Stimulated activated CD8-positive, alpha-beta memory T cell treated with anti-CD3 and anti-CD28 coated beads, Interleukin-7, amount 100 ng/mL, for 1 hour (primary cell): ENCODE measurements at places on chromosomes 6 and 20.

DNA sequence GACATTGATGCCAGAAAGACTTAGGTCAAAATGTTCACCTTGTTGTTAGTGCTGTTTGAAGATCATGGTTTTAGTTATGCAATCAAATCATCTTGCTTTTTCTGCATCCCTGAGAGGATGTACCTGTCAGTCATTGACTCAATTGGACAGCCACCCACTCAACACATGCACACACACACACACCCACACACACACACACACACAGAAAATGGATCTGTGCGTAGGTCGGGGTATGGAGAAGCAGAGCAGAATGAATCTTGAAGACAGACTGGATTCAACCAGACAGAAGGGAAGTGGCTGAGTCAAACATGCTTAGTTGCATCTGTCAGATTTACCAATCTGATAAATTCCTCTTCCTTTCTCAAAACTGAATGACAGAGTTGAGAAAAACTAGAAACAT lies 19.1 kb upstream of the ZSCAN23 start:
- DNase-seq, result no peak

DNA sequence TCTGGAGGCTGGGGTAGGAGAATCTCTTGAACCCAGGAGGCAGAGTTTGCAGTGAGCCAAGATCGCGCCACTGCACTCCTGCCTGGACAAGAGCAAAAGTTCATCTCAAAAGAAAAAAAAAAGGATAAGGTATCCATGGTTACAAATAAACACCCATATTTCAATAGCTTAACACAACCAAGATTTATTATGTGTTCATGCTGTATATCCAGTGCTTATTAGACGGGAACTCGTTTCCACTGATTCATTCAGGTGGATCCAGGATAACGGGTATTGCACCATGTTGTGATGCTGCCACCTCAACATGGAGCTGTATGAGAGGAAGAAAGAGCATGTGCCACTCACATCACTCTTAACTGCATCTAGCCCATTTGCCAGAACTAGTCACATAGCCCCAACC lies 69.1 kb upstream of the HIVEP1 start:
- no peak for DNase-seq

- no peak for DNase-seq
Observed at GRCh38 chr20:4548552-4548951, 173.2 kb upstream of the PRND start.

DNA sequence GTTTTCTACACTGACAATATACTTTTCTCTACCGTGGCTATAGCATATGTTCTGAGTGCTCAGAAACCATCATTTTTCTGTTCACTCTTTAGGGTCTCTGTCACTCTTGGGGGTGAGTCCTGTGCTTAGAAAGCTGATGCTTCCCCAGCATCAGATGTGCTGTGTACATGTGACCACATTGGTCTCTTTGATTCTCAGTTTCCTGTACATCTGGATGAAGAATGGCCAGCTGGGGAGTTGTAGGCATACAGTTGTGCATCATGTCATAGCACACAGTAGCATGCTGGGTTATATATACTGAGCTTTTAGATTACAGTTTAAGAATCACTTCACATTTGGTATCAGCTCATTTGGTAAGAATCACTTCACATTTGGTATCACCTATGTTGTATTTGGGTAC lies 238.6 kb upstream of the PREP start:
- no peak for DNase-seq

- no peak for DNase-seq
Observed at GRCh38 chr6:33277663-33278391, 904 bp downstream of the B3GALT4 start.

- no peak for DNase-seq
Observed at GRCh38 chr6:156454867-156455266, 322.3 kb upstream of the ARID1B start.

DNA sequence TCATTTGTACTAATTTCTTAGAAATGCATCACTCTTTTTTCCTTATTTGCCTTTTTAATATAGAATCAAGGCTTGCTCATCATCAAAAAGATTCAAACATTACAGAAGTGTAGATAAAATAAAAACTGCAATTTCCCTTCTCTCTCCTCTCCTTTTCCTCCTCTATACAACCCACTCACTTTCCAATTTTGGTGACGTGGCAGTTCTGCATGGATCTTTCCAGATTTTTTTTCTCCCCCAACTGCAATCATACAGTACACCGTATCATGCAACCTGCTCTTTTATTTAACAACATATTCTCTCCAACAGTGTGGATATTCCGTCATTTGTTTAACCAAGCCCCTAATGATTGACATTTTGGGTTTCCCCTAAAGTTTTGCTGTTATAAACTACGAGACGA lies 140.5 kb downstream of the BFSP1 start:
- no peak for DNase-seq

DNA sequence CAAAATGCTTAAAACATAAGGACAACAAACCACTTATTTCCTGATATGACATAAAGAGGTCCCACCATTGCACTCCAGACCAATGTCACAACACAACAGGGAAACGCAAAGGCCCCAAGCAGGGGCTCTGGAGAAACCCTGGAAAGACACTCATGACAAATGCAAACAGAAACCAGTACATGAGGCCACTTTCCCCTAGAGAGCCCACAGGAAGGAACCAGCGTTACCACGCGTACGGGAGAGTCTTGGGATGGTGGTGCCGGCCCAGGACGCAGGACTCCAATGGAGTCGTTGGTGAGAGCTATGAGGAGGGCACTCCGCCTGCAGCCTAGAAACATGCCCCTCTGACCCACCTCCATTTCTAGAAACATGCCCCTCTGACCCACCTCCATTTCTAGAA lies 20.2 kb downstream of the GMEB2 start:
- no peak for DNase-seq

GRCh38 chr6:4883298-4883697 lies 107.1 kb downstream of the CDYL start:
- DNase-seq, result no peak

GRCh38 chr20:43533060-43533459 lies 25.6 kb downstream of the L3MBTL1 start:
- DNase-seq, result no peak
